ENCODE measurements at places on chromosomes 1 and 21.

DNA sequence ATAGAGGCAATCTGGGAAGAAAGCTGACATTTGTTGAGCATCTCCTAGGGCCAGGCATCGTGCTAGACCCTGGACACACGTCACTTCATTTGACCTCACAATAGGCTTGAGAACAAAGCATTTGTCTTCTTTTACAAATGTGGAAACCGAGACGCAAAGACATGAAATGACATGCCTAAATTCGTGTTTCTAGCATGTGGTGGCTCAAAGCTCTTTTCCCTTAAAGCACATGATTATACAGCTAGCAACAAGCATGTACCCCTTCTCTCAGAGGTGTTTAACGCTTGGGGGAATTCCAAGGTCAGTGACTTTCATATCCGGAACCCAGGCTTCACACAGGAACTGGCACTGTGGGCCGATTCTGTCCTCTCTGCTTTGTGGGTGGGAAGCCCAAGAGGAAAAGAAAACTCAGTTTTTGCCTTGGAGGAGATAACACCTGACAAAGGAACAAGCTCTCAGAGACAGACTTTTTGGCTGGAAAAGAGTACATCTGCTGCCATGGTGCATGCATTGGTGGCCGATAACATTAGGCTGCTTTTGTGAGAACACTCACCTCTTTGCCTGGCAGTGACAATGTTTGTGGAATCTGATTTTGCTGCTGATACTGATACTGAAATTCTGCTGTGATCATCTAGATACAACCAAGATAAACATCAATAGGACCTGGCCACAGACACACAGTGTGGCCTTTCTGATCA is 15.4 kb upstream of the CD2 start:
- no peak for DNase-seq

DNA sequence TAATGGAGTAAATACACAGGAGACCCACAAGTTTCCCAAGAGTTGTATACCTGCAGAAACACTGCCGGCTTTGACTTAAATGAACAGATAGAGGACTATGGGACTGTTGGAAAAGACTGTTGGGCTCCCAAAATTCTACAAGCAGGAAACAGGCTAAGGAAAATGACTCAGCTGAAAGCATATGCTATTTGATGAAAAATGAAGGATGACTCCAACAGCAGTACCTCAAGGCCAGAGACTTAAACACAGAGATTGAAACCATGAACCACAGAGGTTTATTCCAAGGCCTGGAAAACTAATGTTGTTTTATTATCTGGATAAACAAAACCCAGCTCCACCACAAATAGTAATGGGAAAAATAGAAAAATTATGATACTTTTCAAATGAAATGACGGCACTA is 187.7 kb downstream of the TNFSF18 start:
- no peak for DNase-seq

- DNase-seq = no peak
Observed at GRCh38 chr1:14111121-14111520, 411.1 kb downstream of the PRDM2 start.

- no peak for DNase-seq
Observed at GRCh38 chr1:150109586-150109985, 40.1 kb upstream of the PLEKHO1 start.

- no peak for DNase-seq
Observed at GRCh38 chr21:31386006-31386405, 41.9 kb upstream of the TIAM1 start.

DNA sequence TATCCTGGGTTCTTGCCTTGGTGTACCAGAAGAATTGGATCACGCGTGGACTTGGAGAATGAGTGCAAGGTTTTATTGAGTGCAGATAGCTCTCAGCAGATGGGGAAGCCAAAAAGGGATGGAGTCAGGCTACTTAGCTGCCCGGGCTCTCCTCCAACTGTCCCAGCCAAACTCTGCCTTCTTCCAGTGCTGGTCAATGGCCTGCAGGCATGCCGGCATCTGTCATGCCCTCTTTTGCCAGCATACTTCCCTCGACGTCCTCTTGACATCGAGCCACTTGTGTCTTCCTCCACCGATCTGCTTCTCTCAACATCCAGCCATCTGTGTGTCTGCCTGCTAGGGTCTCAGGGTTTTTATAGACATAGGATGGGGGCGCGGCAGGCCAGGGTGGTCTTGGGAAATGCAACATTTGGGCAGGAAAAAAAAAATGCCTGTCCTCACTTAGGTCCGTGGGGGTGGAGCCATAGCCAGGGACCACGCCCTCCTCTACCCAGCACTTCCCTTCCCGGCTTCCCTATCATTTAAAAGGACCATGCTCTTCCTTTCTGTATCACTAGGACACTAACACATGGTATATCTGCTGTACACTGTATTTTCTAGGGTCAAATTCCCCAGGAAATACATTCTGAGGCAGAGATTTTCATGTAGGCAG is 47.0 kb upstream of the BCAR3 start:
- no peak for DNase-seq

DNA sequence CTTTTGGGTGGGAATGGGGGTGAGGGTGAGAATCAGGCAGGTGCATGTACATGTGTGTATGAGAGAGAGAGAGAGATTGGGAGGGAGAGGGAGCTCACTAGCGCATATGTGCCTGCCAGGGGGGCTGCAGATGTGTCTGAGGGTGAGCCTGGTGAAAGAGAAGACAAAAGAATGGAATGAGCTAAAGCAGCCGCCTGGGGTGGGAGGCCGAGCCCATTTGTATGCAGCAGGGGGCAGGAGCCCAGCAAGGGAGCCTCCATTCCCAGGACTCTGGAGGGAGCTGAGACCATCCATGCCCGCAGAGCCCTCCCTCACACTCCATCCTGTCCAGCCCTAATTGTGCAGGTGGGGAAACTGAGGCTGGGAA is 95.0 kb downstream of the EPHB2 start:
- no peak for DNase-seq

DNA sequence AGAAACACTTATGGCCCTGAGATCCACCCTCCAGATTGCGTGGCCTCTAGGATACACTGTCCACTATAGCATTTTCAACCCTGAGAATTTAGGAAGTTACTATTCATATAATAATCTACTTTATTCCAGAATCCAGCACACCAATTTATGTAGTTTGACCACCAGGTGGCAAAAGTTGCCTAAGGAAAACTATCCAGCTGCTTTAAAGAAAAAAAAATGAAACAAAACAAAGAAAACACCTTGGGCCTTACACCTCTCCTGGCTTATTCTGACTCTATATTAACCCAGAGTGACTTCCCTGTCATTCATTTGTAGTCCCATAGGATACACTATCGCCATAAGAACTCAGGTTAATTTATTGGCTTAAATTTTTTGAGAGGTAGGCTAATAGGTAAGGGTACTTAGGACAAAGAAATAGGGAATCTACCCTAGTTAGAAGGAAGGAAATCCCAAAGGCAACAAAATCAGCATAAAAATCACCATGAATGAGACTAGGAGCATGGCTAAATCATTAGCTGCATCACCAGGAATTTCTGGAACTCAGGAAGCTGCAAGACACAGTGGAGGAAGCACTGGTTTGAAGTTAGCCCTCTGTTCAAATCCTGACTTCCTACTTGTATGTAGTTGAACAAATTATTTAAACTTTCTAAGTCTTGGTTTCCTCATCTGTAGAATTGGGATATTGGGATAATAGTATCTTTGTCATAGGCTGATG is 107.5 kb downstream of the SPAG17 start:
- no peak for DNase-seq

DNA sequence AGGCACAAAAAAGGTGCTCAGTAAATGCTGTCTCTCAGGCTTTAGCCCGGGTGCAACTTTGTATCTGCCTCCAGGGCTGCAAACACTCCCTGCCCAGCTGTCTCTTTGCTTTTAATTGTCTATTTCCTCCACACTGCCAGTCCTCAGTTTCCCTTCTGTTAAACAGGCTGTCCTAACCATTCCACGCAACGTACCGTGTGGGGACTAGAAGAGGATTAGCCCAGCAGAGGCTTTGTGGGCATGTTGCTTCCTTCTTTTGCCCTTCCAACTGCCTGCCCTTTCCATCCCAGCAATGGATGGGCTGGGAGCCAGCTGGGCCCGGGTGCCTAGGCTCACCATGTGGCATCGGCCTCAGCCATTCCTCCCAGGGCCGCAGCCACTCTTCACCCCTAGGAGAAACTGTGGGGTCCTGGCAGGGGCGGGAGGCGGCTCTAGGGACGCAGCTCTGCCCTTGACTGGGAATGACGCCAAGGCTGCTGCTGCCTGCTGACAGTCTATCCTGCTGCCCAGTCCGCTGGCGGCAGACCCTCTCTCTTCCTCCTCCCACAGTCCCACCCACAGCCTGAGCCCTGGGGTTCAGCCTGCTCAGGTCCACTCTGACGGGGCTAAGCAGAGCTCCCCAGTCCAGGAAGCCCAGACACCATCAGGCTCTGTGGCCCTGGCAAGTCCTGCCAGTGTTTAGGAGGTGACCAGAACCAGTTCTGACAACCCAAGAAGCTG is 40.6 kb upstream of the LRP8 start:
- DNase-seq = peak; percentile 59

GRCh38 chr1:47824716-47825115 is 172.5 kb downstream of the TRABD2B start:
- DNase-seq = no peak

DNA sequence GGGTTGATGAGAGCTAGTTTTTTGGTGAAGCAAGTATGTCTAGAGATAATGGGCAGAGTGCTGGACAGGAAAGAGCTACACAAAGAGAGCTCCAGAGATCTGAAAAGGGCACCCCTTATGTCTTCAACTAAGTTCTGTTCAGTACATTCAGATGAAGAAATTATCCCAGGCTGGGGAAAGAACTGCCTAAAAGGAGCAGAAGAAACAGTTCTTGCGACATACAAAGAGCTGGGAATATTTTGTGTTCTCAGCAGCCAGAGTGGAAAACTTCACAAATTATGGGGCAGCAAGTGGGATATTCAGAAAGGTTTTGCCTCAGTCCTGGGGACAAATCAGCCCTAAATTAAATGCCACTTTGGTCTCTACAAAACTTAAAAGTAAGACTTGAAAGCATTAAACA is 17.4 kb upstream of the CCN1 start:
- no peak for DNase-seq

GRCh38 chr1:167221126-167221737 is 546 bp downstream of the POU2F1 start:
- DNase-seq = peak; percentile 57

- peak; percentile 71 for DNase-seq
Observed at GRCh38 chr1:155277902-155278688, 832 bp downstream of the HCN3 start.

GRCh38 chr1:165826565-165827267 is 698 bp upstream of the UCK2 start:
- no peak for DNase-seq

DNA sequence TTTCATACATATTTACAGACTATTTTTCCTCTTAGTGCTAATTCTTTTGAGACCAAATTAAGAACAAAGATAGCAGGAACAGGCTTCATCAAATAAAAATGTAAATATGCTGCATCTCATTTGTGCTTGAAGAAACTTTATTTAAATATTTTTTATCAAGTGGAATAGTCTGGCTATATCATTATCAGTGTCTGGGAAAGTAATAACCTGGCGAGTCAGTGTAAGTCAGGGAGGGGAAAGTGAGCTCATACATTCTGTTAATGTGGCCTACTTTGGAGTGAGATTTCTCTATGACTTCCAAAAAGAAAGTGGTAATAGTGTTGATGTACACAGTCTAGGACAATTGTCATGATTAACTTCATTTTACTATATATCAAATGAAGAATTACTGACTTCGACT is 1045.1 kb downstream of the ADGRL2 start:
- no peak for DNase-seq

GRCh38 chr1:198849093-198849492 is 210.3 kb downstream of the PTPRC start:
- DNase-seq = no peak

DNA sequence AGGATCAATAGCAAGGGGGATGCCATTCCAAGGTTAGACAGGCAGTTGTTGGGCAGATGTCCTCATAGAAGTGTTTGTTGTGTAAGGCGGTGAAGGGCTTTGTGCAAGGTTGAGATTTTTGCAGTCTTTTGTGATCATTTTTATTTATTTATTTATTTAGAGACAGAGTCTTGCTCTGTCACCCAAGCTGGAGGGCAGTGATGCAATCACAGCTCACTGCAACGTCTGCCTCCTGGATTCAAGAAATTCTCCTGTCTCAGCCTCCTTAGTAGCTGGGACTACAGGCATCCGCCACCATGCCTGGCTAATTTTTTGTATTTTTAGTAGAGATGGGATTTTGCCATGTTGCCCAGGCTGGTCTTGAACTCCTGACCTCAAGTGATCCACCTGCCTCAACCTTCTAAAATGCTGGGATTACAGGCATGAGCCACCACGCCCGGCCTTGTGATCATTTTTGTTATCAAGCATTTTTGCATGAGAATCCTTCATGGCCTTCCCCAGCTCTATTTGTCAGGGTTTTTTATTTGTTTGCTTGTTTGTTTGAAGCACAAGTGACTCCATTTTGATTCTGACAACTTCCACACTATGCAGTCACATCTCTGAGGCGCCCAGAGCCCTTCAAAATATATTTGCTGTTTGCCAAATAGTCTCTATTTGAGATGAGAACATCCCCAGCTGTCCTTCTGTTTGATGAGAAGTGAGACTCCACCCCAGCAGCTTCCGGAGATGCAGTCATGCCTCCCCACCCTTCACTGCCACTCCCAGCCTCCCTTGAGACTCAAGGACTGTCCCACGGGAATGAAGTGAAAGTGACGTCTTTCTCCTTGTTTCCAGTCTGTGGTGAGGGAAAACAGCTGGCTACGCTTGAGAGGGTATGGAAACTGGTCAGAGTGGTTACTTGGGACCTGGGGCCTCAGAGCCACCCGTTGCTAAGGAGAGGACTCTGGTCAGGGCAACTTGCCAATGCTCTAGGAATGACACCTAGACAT is 38.0 kb downstream of the TMEM50B start:
- DNase-seq = no peak

DNA sequence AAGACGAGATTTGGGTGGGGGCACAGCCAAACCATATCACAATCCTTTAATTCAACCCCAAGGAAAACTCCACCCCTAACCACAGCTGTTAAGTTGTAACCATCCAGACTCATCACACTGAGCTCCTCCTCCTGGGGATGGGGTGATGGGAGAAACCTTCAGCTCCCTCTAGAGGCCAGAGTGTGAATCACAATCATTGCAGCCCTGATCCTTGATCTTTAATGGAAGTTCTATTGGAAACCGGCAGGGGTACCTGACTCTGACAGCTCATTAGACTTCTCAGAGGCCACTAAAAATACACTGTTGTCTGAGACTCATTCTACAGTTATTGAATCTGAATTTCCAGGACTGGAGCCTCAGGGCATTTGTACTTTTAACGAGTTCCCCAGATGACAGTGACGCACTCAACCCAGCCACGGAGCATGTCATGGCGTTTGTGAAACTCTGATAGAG is 127.2 kb downstream of the IGSF21 start:
- DNase-seq = no peak

DNA sequence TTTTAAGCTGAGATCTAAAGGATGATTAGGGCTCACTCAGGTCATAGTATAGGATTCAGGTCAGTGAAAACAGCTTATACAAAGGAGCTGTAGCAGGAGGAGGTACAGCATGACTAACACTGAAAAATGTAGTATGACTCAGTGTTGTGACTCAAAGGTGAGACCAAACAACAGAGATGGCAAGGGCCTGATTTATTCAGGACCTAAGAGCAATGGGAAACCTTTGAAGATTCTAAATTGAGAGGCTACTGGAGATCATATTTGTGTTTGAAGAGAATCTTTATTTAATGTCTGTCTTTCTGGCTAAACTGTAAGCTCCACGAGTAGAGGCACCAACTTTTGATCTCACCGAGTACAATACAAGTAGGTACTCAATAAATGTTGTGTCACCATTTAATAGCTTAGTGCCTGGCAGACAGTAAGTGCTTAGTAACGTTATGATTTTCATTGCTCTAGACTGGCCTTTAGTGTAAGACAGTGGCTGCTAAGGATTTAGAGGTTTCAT is 43.5 kb downstream of the PRKAA2 start:
- DNase-seq = no peak
